Aorta (tissue), 5 donors: ENCODE measurements at places on chromosomes 5 and 9. TPM values are rescaled to one million over a fixed set of nuclear protein-coding genes. Genes with fewer than 3 reads are reported as not detected.

The HBEGF gene
- total RNA-seq = 14.5 TPM

The ORM2 gene
- not detected for total RNA-seq

The NFX1 gene
- total RNA-seq = 35.8 TPM

The SEC16A gene
- 57.1 TPM for total RNA-seq

The FOXD4L5 gene
- total RNA-seq = 0.45 TPM

GRCh38 chr5:146339715-146340259, 1.1 kb downstream of the POU4F3 start:
- no peaks in the 10 kb centered on the region for H3K4me1 ChIP-seq
- no peaks in the 10 kb centered on the region for H3K27me3 ChIP-seq
- no peak overlapping the region for H3K27ac ChIP-seq
- DNase-seq = no peak
- H3K4me3 ChIP-seq = no peak overlapping the region
- no peaks in the 10 kb centered on the region for H3K36me3 ChIP-seq

- no peak overlapping the region for H3K4me3 ChIP-seq
- no peak for DNase-seq
- H3K36me3 ChIP-seq = no peaks in the 10 kb centered on the region
- no peak overlapping the region for H3K27ac ChIP-seq
- no peaks in the 10 kb centered on the region for H3K4me1 ChIP-seq
- no peaks in the 10 kb centered on the region for H3K27me3 ChIP-seq
Observed at GRCh38 chr9:35254237-35254636, 92.4 kb downstream of the UNC13B start.

- H3K36me3 ChIP-seq = no peaks in the 10 kb centered on the region
- DNase-seq = no peak
- H3K4me3 ChIP-seq = no peak overlapping the region
- no peaks in the 10 kb centered on the region for H3K27me3 ChIP-seq
- H3K27ac ChIP-seq = no peak overlapping the region
Observed at GRCh38 chr5:56414066-56414465, 180.9 kb upstream of the ANKRD55 start.

DNA sequence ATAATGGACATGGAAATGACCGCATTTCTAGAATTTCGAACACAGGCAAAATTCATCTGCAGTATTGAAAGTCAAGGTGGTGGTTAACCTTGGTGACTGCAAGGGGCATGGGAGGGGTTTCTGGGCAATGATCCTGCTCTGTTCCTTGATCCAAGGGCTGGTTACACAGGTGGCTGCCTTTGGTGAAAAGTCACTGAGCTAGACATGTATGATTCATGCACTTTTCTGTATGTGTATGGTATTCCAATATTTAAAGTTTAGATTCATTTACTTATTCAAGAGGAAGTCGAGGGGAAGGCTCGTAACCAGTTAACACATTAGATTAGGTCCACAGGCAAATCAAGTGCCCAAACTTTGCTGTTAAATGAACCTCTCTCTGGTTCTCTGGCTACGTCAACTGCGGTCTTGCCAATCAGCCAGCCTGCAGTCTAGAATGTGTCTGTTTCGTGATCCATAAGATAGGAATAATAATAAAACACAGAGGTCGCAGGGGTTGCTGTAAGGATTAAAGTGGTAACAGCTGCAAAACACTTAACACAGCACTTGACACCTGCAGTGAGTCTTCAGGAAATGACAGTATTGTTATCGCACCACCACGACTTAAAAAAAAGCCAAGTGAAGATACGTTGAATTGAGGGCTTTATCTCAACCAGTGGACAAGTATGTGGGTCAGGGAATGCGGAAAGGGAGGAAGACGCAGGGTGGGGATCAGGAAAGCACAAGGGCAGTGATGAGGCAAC, 92.5 kb downstream of the TLE1 start:
- no peaks in the 10 kb centered on the region for H3K4me1 ChIP-seq
- no peak for DNase-seq
- H3K36me3 ChIP-seq = no peaks in the 10 kb centered on the region
- H3K27ac ChIP-seq = no peak overlapping the region
- no peaks in the 10 kb centered on the region for H3K27me3 ChIP-seq

DNA sequence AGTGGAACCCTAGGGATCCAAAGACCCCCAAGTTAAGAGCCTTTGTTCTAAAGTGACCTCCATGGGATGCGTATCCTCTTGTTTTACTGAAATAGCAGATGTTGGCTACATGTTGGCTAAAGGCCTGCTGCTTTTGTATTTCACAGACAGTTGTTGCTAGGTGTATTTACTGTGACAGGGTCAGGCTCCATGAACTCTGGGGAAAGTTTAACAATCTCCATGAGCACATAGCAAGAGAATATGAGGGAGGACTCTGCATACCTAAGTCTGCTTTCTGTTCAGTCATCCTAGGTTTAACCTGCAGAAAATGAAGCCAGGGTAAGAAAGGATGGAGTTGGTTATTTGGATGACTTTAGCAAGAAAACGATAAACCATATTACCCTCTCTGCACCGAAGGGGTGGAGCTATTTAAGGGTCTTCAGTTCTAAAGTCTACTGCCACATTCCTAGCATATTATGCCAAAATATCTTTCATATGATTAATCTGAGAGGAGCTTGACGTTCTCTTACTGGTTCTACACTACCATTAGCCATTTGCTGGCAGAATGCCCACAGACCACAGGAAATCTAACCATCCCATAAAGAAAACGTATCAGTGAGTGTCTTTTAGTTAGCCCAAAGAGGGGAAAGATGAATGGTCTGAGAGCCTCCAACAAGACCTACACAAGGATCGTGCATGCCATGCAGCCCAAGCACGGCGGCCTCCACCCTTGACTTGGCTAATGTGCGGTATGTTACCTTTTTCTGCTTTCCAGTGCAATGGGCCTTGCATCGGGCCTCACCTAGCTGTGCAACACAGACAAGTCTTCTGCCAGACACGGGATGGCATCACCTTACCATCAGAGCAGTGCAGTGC, 127.8 kb downstream of the SAXO1 start:
- H3K4me3 ChIP-seq = no peak overlapping the region
- no peak overlapping the region for H3K27ac ChIP-seq
- DNase-seq = no peak
- H3K4me1 ChIP-seq = no peaks in the 10 kb centered on the region
- no peaks in the 10 kb centered on the region for H3K27me3 ChIP-seq

- H3K36me3 ChIP-seq = no peaks in the 10 kb centered on the region
- DNase-seq = no peak
- no peaks in the 10 kb centered on the region for H3K27me3 ChIP-seq
- peaks cover 2% of the 10 kb centered on the region for H3K4me1 ChIP-seq
- no peak overlapping the region for H3K27ac ChIP-seq
Observed at GRCh38 chr5:122431298-122431697, 119.3 kb downstream of the SNCAIP start.

GRCh38 chr9:113941056-113941455, 64.9 kb downstream of the ZNF618 start:
- H3K27ac ChIP-seq = no peak overlapping the region
- H3K4me1 ChIP-seq = no peaks in the 10 kb centered on the region
- H3K27me3 ChIP-seq = no peaks in the 10 kb centered on the region
- DNase-seq = no peak
- H3K4me3 ChIP-seq = no peak overlapping the region
- H3K36me3 ChIP-seq = no peaks in the 10 kb centered on the region

DNA sequence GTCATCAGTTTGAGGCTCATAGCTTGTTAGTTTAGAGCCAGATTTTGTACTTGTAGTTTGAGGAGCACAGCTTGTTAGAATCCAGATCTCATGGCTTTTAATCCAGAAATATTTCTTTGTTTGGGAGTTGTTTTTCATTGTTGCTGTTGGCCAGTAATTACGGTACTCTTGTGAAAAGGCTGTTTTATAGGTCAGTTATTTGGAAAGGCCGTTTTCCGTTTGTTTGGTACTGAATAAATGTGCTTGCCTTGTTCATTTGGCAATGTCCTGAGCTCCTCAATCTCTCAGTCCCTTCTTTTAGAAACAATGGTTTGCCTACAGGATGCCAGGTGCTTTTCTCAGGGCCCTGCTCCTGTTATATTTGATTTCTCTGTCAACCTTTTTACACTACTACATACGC, 4.5 kb upstream of the MOB3B start:
- H3K36me3 ChIP-seq = no peaks in the 10 kb centered on the region
- H3K4me3 ChIP-seq = no peak overlapping the region
- H3K27me3 ChIP-seq = no peaks in the 10 kb centered on the region
- no peak for DNase-seq
- peaks cover 2% of the 10 kb centered on the region for H3K4me1 ChIP-seq
- peak overlapping the region; percentile 55 for H3K27ac ChIP-seq

- H3K27me3 ChIP-seq = no peaks in the 10 kb centered on the region
- H3K36me3 ChIP-seq = no peaks in the 10 kb centered on the region
- DNase-seq = no peak
- H3K4me3 ChIP-seq = no peak overlapping the region
- no peak overlapping the region for H3K27ac ChIP-seq
Observed at GRCh38 chr5:164233791-164234190, 728.4 kb downstream of the MAT2B start.

DNA sequence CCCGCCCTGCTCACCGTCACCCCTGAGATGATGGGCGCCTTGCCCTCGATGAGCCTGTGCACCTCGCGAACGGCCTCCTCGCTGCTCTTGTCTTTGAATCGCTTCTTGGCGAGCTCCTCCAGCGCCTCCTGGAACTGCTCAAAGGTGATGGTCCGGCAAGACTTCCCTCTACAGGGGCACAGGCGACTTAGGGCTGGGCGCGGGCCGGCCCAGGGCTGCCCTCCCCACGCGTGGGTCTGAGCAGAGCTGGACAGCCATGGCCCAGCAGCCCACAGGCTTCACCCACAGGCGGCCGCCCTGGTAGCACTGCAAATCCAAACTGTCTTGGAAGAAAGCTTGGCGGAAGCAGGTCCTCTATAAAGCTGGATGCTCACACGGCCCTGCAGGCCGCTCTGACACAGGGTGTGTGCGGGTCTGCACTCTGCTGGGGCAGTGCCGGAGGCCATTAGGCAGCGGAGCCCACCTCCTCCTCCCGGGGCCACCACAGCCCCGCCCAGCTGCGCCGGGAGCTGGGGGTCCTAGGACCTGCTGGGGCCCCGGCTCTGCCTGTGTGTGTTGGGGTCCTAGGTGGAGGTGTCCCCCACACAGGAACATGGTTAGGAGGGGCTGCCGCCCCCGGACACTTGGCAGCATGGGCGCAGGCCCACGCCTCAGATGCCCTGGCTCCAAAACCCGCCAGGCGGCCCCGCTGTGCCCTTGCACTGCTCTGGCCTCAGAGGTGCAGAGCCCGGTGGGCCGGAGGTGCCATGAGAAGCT, 27.0 kb downstream of the TPPP start:
- H3K4me3 ChIP-seq = no peak overlapping the region
- peaks cover 1% of the 10 kb centered on the region for H3K36me3 ChIP-seq
- peak; percentile 69 for DNase-seq
- no peak overlapping the region for H3K27ac ChIP-seq
- no peaks in the 10 kb centered on the region for H3K4me1 ChIP-seq

DNA sequence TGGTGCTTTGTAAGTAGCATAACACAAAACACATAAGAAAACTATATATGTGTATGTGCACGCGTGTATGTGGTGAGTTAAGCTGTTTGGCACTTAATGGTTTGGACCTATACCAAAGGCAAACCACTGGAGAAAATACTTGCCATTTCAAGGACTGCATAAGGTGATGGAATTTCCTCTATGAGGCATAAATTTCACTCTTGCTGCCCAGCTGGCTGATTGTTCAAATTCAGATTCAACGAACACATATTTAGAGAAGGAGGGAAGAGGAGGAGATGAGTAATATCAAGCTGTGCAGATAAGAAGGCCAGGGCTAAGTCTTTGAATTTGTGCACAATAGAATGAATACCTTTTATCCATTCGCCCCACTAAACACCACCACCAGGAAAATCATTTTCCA, 470.6 kb upstream of the MPDZ start:
- no peak overlapping the region for H3K4me3 ChIP-seq
- no peaks in the 10 kb centered on the region for H3K4me1 ChIP-seq
- no peaks in the 10 kb centered on the region for H3K27me3 ChIP-seq
- no peak for DNase-seq
- no peak overlapping the region for H3K27ac ChIP-seq
- no peaks in the 10 kb centered on the region for H3K36me3 ChIP-seq

DNA sequence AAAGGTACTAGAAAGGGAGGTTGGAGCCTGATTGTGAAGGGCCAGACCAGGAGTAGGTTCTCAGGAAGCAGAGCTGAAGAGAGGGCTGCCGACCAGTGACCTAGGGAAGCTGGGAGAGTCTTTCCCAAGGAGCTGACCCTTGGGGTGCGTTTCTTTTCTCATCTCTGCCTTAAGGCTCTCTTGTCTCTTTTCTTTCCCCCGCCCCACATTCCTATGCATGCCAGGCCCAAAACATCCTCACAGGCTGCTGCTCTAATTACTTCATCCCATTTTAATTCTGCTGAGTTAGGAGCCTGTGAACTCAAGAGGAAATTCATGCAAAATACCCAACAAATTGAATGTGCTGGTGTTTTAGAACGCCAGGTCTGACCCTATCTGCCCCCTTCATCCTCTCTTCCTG, 46.9 kb upstream of the HSPA9 start:
- H3K36me3 ChIP-seq = no peaks in the 10 kb centered on the region
- H3K27ac ChIP-seq = no peak overlapping the region
- no peaks in the 10 kb centered on the region for H3K4me1 ChIP-seq
- H3K27me3 ChIP-seq = no peaks in the 10 kb centered on the region
- no peak for DNase-seq
- H3K4me3 ChIP-seq = no peak overlapping the region
